ENCODE measurements at places on chromosomes 16 and 17. TPM values are rescaled to one million over a fixed set of nuclear protein-coding genes. Genes with fewer than 3 reads are reported as not detected.

GRCh38 chr16:30628628-30629540 is 18.7 kb upstream of the ZNF689 start:
- DNase-seq = peak; percentile 96

The KCNJ2 gene
- 0.47 TPM for total RNA-seq

DNA sequence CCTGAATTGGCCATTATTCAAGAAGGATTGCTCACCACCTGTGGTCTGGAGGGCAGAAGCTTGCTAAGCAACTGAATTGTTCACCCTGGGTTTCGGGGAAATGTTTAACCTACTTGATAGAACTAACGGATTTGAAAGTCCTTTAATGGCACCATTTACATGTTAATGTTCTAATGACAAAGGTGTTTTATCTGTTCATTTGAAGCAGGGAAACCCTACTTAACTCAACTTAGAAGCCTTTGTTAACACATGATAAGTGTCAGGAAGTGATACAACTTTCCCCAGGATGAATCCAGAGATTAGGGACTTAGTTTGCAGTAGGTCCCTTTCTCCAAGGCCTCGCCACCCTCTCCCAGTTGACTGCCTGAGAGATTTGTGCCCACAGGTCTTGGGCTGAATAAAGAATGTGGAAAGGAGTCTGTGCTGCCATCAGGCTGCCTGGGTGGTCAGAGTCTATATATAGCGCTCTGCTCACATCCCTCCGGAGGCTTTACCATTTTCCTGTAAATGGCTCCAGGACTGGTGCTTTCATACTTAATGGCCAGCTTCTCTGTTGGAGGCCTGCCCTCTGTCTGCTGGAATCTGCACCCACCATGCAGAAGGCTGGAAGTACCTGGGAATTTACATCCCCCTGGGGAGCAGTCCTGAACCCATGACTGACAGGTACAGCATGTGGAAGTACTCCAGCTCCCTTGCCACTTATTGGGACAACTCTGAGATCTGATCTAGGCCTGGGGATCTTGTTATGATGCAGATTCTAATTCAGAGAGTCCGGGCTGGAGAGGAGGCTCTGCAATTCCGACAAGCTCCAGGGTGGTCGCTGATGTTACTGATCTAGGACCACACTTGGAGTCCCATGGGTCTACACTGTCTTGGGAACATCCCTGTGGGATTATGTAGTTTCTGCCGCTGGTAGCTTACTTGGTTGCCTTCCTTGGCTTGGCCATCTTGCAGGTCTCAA is 99.9 kb downstream of the ASIC2 start:
- no peak for DNase-seq

The CFAP52 gene
- not detected for total RNA-seq

DNA sequence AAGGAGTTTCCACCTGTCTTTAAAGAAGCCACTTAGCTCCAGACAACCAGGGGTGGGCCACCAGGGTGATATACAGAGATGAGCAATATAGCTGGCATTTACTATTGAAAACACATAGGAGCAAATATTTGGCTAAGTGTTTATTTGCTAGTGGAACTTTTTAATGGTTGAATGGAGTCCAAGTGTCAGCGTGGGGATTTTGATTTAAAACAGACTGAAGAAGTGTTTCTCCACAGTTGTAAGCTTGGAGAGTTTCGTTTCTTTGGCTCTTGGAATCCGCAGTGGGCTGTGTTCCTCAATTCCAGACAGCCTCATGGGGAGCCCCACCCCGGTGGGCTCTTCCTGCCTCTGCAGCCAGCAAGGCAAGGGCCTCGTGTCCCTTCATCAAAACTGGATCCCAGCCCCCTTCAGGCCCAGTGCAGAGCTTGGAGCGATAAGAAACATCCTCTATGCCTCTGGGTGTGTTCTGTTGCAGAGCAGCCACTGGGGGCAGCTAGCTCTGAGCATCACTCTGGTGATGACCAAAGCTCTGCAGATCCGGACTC is 36.1 kb downstream of the NOG start:
- DNase-seq = peak; percentile 12

GRCh38 chr17:17767154-17767869 is 69.5 kb downstream of the SREBF1 start:
- no peak for DNase-seq

- DNase-seq = no peak
Measured at GRCh38 chr17:7260651-7261378, 1.5 kb downstream of the CLDN7 start.

The CCL16 gene
- not detected for total RNA-seq

DNA sequence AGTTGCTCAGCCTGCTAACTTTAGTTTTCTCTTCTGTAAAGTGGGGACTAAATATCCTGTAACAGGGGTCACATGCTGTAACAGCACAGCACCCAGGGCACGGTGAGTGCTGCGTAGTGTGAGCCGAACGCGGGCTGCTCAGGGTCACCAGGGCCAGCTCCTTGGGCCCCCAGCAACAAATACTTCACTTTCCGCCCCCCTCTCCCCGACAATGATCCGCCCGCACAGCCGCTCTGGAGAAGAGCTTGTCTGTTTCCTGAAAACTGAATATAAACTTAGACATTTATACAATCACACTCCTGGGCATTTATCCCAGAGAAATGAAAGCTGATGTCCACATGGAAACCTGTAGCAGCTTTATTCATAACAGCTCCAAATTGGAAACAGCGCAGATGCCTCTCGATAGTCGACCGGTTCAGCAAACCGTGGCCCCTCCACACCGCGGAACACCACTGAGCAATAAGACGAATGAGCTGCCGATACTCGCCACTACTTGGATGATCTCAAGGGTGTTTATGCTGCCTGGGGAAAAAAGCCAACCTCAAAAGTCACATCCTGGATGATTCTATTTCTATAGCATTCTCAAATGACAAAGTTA is 267.2 kb downstream of the PARN start:
- DNase-seq = no peak

DNA sequence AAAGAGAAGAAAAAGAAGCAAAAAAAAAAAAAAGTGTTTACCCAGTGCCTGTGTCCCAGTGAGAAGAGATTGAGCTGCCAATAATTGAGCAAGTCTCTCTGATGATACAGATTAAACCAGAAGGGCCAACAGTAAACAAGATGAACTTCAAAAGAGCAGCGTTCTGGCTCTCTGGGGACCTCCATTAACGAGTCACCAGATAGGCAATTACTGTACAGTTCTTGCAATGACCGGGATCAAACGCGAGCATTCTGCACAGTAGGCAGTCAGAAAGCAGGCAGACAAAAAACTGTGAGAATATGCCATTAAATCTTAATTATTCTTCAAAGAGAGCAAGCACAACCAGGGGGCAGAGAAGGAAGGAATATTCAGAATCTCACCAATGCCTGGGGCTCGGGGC is 626.1 kb downstream of the TMEM114 start:
- no peak for DNase-seq

DNA sequence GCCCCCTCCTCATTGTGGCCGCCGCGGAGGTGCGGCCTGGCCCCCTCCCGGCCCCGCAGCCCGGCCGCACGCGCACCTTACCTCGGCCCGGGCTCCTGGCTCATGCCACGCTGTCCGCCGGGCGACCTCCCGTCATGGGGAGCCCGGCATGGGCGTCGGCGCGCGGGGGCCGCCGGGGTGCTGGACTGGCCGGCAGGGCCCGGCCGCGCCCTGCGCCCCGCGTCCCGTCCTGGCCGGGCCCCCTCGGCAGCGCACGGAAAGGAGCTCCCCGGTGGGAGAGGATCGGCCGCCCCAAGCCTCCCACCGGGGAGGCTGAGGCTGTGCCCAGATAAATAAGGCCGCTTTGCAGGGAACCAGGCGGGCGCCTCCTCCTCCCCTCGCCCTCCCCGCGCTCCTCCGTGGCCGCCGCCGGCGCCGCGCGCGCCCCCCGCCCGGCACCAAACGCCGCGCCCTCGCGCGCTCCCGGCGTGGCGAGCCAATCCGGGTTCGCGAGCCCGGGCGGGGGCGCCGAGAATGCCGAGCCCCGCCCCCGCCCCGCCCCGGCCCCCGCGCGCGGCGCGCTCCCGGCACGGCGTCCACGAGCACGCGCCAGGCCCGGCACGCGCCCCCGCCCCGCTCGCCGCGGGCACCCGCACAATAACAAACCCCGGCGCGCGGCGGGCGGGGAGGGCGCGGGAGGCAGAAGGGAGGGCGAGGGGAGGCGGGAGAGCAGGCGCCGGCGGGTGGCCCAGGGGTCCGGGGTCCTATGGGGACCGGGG is at the start of gene FBXL16:
TSS of gene FBXL16 (minus strand) at position 371 of the 758 bp plus-strand sequence. CDS start 8,396 bp downstream, outside the sequence.
- DNase-seq = no peak
